Right ventricle myocardium inferior (tissue), 1 donor: ENCODE measurements at places on chromosomes 2 and 18.

DNA sequence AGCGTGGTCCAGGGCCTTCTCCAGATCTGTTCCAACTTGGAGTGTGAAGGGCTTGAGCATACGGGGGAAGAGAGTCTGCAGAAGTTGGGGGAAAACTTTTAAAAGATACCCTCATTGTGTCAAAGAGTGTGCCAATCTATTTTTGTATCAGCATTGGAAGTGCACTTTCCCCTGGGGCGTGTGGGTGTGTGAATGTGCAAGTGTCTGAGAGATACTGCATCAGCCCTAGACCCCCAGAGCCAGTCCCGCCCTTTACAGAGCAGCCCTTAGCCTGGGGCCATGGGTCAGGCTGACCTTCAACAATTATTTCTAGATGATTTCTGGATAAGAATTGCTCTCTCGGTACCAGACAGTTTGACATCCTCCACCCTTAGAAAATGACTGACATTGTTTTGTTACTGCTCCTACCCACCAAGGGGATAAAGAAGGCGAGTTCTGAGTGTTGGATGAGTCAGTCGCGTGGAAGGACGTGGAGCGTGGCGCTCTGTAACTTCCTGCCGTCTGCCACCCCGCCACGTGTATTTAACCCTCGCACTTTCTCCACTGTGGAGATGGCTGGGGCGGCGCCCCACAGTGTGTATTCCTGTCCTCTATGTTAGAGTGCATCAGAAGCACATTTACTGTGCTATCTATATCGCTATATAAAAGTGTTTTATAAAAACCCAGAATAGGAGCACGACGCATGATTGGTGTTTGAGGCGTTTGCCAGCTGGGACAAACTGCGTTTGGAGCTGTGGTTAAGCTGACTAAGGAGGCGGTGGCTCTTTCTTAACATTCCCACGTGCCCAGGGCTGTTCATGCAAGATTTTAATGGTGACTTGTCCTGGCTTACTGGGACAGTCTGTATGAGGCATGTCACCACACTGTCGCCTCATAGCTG, 122.6 kb downstream of the CABLES1 start:
- no peak for DNase-seq

DNA sequence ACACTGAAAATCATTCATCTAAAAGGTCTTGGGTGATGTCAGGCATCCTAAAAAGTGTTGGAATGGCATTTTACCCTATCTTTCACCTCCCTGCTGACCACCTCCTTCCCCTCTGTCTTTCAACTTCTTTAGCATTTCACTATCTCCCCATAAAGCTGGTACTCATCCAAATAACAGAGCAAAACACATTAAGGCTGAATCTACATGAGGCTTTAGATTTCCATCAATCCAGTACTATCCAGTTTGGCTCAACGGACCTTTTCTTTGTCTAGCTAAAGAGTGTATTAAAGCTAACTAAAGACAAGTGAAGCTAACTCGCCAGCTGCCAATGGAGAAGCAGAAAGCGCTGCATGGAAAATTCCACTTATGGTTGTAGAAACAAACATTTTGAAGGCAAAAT, 122.5 kb upstream of the NCKAP5 start:
- DNase-seq = no peak

- DNase-seq = no peak
Measured at GRCh38 chr2:3079959-3080948, 297.4 kb downstream of the EIPR1 start.

DNA sequence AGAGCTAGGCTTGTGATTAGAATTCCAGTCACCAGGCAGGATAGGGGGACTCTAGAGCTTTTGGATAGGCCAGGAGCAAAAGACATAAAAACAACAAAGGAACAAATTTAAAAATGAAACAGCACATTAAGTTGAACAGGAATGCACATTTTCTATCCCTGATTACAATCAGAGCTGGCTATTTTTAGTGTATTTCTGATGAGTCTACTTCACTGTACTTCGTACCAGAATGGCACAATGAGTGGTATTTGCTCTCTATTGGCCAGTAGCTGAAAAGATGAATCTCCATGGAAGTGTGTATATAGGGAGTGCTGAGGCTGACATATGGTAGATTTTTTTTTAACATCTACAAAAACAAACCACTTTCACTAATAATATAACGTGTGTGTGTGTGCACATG, 34.2 kb upstream of the LRRTM1 start:
- no peak for DNase-seq

GRCh38 chr2:52510432-52510831, 1257.2 kb upstream of the CHAC2 start:
- DNase-seq = no peak

GRCh38 chr2:173997269-173997668, 32.1 kb upstream of the SP3 start:
- DNase-seq = peak; percentile 91

GRCh38 chr2:225456619-225457260, 57.2 kb downstream of the NYAP2 start:
- DNase-seq = no peak

DNA sequence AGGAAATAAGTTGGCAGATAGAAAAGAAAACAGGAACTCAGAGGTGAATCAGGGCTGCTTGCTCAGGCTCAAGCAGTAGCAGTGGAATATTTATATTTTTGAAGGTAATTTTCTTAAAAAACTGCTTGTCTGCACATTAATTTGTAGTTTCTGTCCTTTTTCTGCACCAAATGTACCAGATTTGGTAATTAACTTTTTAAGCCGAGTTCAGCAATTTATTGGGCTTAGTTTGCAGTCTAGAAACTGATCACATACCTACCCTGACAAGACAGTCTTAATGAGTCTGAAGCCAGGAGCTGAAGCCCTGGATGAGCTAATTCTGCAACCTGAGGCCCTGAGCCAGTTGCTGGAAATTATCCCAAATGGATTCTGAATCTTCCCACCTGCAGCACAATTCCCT, 647.0 kb downstream of the TDRD15 start:
- DNase-seq = no peak
